ENCODE measurements at places on chromosomes 7 and 10.

- DNase-seq = peak; percentile 23
These were observed 68.5 kb downstream of the CXCL12 start for GRCh38 chr10:44316187-44316921.

DNA sequence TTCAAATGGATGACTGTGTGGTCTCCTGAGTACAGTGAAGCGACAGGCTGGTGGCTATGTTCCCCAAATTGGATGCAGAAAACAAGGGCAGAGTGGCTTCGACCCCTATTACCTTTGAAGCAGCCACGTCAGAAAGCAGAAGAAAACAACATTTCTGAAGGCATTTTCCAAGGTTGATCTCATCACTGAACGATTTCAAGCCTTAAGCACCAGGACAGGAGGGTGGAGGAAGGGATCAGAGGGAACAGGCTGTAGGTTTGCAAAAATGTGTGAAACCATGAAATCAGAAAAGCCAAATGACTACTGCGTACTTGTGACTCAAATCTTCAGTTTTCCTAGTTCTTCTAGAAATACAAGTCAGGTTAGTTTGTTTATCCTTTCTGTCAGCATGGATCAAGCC is 181.0 kb upstream of the TMEM106B start:
- DNase-seq = no peak

GRCh38 chr10:86671985-86672710 is 3.8 kb downstream of the LDB3 start:
- no peak for DNase-seq

GRCh38 chr10:50866317-50866716 is 19.1 kb downstream of the A1CF start:
- DNase-seq = no peak

GRCh38 chr10:109040622-109041021 is 882.7 kb downstream of the XPNPEP1 start:
- no peak for DNase-seq

- DNase-seq = no peak
These were observed 23.5 kb downstream of the OGDH start for GRCh38 chr7:44629829-44630522.

- DNase-seq = peak; percentile 58
These were observed 8.1 kb downstream of the TASOR2 start for GRCh38 chr10:5692461-5693358.

DNA sequence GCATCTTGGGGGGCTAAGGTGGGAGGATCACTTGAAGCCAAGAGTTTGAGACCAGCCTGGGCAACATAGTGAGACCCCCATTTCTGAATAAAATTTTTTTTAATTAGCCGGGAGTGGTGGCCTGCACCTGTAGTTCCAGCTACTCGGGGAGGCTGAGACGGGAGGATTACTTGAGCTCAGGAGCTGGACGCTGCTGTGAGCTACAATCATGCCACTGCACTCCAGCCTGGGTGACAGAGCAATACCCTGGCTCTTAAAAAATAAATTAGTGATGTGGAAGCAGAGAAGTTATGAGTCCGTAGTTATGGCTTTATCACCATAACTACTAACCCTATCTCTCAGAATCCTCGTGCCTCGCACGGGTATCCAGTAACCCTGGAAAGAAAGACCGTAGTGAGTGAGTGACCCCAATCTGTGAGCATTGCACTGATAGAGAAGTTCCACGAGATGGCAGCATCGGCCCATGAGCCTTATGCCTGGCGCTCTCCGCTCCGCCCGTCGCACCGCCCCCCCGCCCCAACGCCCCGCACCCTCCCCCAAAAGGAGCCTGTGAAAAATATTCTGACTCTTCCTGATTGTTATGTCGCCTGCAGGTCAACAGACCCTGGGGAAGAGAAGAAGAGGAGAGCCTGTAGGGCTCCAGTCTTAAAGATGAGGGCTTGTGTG is 4.9 kb upstream of the SLC29A3 start:
- DNase-seq = peak; percentile 63

- DNase-seq = no peak
These were observed 45.3 kb upstream of the DKK1 start for GRCh38 chr10:52268790-52269189.

DNA sequence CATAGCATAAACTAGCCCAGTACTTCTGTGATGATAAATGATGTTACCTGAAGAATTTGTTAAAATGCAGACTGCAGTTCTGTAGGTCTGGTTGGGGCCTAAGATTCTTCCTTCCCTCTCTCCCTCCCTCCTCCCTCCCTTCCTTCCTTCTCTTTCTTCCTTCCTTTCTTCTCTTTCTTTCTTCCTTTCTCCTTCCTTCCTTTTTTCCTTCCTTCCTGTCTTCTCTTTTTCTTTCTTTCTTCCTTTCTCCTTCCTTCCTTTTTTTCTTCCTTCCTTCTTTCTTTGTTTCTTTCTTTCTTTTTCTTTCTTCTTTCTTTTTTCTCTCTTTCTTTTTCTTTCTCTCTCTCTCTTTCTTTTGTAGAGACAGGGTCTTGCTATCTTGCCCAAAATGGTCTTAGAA is 3.7 kb upstream of the SLC25A28 start:
- DNase-seq = no peak

DNA sequence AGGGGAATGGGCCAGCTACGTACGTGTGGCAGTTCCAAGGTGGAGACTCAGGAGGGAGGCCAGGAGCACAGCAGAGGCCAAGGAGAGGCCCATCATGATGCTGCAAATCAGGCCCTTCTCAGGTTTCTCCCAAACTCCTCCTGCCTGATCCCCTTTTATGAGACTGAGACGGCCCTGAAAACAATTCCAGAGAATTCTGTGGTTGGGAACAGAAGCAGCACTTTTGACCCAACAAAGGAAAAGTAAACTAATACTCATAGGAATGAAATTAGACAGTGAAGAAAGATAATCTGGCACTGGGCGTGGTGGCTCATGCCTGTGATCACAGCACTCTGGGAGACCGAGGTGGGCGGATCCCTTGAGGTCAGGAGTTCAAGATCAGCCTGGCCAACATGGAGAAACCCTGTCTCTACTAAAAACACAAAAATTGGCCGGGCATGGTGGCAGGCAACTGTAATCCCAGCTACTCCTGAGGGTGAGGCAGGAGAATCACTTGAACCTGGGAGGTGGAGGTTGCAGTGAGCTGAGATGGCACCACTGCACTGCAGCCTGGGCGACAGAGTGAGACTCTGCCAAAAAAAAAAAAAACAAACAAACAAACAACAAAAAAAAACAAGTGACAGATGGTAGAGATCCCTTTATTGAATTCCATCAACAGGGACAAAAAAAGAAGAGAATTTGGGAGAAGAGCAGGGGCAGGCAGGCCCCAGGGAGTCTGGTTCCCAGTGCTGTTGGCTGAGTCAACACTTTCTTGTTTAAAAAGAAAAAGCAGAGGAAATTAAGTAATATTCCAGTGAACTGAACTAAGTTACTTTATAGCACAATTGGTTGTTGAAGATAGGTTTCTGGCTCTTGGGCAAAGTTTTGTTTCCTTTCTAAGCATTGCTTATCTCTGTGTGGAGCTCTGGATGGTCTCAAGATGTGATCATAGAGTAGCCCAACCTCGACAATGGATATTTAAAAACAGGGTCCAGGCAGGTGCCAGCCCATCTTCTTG is at the start of gene CCL26:
TSS of gene CCL26 (minus strand) at position 131 of the 997 bp plus-strand sequence. CDS start at position 96, 35 bp downstream.
- DNase-seq = peak; percentile 57

- no peak for DNase-seq
These were observed 1.7 kb downstream of the LRRC4 start for GRCh38 chr7:128029405-128029995.

DNA sequence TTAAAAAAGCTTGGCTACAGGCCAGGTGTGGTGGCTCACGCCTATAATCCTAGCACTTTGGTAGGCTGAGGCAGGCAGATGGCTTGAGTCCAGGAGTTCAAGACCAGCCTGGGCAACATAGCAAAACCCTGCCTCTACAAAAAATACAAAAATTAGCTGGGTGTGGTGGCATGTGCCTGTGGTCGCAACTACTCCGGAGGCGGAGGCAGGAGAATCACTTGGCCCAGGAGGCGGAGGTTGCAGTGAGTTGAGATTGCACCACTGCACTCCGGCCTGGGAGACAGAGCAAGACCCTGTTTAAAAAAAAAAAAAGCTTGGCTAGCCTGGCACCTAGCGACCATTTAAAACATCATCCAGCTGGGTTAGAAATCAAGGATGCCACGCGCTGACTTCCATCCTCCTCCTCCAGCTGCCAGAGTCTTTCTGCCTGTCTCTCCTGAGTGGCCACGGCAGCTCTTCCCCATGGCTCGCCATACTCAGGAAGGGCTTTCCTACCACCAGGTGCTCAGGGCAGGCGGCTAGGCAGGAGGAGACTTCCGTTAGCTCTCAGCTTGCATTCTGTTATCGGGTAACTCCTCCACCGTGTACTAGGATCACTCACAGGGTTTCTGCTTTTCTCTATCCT is 45.0 kb downstream of the DENND2A start:
- no peak for DNase-seq

DNA sequence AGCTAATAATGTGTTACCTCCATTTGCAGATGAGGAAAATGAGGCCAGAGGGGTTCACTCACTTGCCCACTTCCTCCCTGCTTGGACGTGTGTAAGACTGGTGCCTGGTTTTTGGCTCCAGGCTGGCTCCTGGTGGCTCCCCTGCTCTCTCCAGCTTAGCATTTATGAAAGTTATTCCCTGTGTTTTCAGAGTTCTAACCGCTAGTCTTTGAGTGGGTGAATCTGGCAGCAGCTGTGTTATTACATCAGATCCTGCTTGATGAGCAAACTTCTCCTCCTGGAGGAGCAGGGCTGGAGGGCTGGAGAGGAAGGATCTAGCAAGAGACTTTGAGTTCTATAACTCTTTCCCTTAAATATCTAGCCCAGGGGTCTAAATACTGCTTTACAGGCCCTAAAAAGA is 80.9 kb upstream of the AGBL3 start:
- no peak for DNase-seq

DNA sequence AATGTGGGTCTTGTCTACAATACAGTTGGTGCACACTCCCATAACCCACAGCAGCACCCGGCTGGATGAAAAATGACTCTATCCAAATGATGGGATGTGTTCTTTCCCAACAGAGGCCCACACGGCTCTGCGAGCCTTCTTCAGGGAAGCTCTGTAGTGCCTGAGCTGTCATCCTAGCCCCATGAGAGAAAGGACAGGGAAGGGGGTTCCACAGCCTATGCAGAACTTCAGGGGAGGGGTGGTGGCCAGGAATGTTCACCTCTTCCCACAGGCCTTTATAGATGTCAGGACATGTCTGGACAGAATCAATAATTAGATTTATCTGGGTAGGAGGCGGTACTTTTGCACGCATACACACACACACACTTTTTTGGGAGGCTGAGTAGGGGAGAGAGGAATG is 109.0 kb downstream of the JCAD start:
- no peak for DNase-seq

- DNase-seq = no peak
These were observed 98.8 kb downstream of the SEMA3E start for GRCh38 chr7:83550100-83550499.

DNA sequence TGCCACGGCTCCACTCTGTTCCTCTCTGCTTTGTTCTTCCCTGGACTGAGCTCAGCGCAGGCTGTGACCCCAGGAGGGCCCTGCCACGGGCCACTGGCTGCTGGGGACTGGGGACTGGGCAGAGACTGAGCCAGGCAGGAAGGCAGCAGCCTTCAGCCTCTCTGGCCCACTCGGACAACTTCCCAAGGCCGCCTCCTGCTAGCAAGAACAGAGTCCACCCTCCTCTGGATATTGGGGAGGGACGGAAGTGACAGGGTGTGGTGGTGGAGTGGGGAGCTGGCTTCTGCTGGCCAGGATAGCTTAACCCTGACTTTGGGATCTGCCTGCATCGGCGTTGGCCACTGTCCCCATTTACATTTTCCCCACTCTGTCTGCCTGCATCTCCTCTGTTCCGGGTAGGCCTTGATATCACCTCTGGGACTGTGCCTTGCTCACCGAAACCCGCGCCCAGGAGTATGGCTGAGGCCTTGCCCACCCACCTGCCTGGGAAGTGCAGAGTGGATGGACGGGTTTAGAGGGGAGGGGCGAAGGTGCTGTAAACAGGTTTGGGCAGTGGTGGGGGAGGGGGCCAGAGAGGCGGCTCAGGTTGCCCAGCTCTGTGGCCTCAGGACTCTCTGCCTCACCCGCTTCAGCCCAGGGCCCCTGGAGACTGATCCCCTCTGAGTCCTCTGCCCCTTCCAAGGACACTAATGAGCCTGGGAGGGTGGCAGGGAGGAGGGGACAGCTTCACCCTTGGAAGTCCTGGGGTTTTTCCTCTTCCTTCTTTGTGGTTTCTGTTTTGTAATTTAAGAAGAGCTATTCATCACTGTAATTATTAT is 1.2 kb downstream of the CLDN4 start:
- no peak for DNase-seq

DNA sequence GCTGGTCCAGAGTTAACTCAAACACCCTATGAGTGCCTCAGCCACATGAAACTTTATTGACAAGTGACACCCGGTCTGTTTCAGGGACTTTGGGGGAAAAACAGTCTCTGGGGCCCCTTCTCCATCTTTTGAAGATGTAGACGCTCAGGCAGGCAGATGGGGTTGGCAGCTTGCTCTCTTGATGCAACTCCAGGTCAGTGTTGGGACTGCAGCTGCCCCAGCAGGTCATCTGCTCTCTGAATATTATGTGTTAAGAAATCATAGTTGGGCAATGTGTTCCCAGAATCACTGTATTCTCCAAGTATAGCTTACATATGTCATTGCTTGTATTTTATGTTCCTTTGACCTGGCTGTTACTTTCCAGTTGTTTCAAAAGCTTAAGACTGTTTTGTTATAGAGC is 544.9 kb upstream of the MGMT start:
- no peak for DNase-seq

GRCh38 chr7:115869801-115870200 is 160.8 kb downstream of the TFEC start:
- no peak for DNase-seq

- DNase-seq = no peak
These were observed 108.9 kb downstream of the PARD3 start for GRCh38 chr10:34706147-34706546.

GRCh38 chr7:105806592-105807447 is 69.6 kb downstream of the ATXN7L1 start:
- no peak for DNase-seq

DNA sequence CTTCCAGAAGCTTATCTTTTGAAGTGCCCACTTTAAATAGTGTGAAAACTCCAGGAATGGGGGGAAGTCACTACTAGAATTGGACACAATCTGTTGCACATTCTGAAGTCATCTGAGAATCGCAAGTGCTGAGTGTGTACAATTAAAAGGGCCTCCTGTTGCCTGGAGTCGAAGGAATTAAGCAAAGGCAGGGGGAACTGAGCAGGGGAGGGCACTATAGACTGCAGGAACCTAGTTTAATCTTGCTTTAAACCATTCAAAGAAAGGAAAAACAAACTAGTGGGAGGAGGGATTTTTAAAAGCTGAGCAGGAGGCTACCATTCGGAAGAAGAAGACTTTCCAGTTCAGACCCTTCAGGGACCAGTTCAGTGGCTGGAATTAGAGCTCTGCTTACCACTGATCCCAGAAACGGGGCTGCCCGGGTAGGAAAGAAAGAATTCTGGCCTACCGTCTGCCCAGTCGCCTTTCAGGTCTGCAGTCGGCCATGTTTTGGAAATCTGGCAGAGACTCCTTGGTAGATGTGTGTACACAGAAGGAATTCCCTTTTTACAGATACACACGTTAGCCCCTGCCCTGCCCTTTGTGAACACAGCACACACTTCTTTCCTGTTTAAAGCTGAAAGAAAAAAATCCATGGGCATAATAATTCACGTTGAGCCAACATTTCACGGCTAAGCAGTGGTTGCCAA is 610.6 kb upstream of the FOXK1 start:
- no peak for DNase-seq

GRCh38 chr10:73281097-73281496 is 28.7 kb upstream of the MRPS16 start:
- no peak for DNase-seq

GRCh38 chr7:155449869-155450557 is 7.9 kb upstream of the EN2 start:
- no peak for DNase-seq

All from HAP-1 (cell line).